ENCODE measurements at places on chromosomes 5 and 9.

DNA sequence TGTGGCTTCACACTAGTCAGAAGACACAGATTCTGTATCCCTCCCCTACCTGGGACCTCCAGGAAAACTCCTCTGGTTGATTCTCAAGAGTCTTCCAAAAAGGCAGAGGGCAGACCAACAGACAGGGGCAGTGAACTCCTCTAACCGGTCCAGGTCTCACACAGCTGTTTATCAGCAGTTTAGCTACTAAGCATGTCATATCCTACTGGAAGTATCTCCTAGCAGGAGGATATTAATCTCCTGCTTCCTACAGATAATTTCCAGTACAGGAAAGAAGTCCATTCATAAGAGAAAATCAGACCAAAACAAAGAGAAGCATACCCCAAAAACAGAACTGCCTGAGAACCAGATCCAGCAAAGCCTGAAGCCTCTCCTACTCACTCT, 64.3 kb downstream of the DTWD2 start:
- no peak for DNase-seq

- DNase-seq: no peak
Measured at GRCh38 chr5:33209252-33209651, 231.5 kb upstream of the TARS1 start.

GRCh38 chr5:107337281-107337680, 333.5 kb downstream of the EFNA5 start:
- no peak for DNase-seq

DNA sequence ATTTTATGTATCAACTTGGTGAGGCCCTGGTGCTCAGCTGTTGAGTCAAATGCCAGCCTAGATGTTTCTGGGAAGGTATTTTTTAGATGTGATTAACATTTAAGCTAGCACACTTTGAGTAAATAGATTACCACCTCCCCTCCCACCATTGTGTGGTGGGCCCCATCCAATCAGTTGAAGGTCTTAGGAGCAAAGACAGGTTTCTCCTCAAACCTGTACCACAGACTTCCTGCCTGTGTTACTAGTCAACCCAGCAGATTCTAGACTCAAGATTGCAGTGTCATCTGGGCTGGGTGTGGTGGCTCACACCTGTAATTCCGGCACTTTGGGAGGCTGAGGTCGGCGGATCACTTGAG, 33.8 kb downstream of the MRPL36 start:
- DNase-seq: no peak

DNA sequence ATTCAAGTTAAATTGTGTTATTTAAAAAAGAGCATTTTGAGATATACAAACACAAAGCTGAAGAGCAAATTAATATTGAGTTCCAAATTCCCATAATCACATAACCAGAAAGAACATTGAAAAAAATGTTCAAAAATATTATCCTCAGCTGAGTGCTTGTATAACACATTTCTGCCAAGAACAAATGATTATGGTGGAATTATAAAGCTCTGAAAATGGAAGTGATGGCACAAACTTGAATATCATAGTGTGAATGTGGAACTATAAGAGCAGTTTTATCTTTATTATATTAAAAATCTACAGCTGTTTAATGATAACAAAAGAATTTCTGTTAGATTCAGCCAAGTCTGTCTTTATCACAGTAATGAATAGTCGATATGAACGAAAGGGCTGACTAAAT, 117.8 kb downstream of the MEF2C start:
- DNase-seq: no peak

- DNase-seq: no peak
Measured at GRCh38 chr5:171275841-171276544, 33.1 kb upstream of the TLX3 start.

- DNase-seq: no peak
Measured at GRCh38 chr9:104780796-104781395, 17.0 kb downstream of the NIPSNAP3B start.

All from activated CD4-positive, CD25-positive, alpha-beta regulatory T cell treated with anti-CD3 and anti-CD28 coated beads, Interleukin-2, amount 50 U/mL, for 72 hours (primary cell).